Activated CD4-positive, alpha-beta T cell treated with anti-CD3 and anti-CD28 coated beads for 4 hours (primary cell): ENCODE measurements at places on chromosomes 2 and 18.

- DNase-seq: no peak
Observed at GRCh38 chr18:68181956-68182355, 533.0 kb downstream of the TMX3 start.

DNA sequence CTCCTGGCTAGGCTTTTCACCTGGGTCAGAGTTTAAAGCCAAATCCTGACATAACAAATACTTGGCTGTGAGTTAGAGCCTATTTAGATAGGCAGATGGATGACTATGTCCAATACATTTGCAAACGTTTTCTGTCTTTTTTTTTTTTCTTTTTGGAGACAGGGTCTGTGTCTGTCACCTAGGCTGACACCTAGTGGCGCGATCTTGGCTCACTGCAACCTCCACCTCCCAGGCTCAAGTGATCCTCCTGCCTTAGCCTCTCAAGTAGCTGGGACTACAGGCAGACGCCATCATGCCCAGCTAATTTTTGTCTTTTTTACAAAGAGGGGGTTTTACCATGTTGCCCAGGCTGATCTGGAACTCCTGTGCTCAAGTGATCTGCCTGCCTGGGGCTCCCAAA, 124.8 kb downstream of the DYM start:
- peak; percentile 1 for DNase-seq

GRCh38 chr2:128727404-128727803, 408.7 kb upstream of the HS6ST1 start:
- DNase-seq: no peak

DNA sequence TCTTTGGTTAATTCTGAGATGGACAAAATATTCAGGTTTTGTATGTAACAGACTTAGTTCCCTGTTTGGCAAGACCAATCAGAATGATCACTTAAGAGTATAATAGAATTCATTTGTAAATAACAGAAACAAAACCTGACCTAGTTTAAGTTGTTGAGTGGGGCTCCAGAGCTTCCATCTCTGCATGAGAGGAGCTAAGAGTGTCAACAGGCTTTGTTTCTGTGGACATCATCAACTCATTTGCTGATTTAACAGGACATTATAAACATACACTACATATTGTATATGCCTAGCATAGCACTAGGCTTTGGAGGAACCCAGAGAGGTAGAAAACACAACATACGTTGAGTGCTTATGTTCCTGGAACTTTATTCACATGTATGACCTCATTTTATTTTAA, 75.3 kb upstream of the TRIB2 start:
- no peak for DNase-seq

GRCh38 chr2:50856016-50856541, 175.9 kb downstream of the NRXN1 start:
- no peak for DNase-seq

GRCh38 chr2:140136366-140136765, 1356.2 kb upstream of the NXPH2 start:
- no peak for DNase-seq

GRCh38 chr2:236396818-236397350, 132.7 kb upstream of the ASB18 start:
- no peak for DNase-seq

- no peak for DNase-seq
Observed at GRCh38 chr2:105042189-105042588, 4.3 kb downstream of the MRPS9 start.

- DNase-seq: no peak
Observed at GRCh38 chr2:118388771-118389170, 300.5 kb downstream of the INSIG2 start.

DNA sequence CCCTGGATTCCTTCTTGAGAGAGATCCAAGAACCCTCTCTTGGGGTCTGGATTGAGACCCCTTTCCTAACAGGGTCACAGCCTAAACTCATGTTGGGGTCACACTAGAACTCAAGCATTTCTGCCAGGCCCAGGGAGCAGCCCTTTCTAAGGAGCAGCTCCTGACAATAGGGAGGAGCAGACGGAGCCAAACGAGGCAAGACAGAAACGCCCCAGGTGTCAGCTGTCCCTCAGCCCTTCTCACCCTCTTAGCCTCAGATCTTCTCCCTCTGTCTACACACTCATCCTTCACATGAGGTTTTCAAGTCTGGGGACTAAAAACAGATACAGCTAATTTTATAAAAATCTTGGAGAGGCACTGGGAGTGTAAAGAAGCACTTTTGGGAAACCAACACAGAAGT, 157.2 kb downstream of the SOCS6 start:
- no peak for DNase-seq

- DNase-seq: no peak
Observed at GRCh38 chr2:159942146-159942545, 120.3 kb downstream of the PLA2R1 start.

GRCh38 chr18:52402814-52403213, 62.8 kb downstream of the DCC start:
- DNase-seq: no peak

- DNase-seq: no peak
Observed at GRCh38 chr2:74555610-74556103, 1.1 kb downstream of the DOK1 start.

GRCh38 chr18:41391616-41392595, 563.1 kb upstream of the PIK3C3 start:
- DNase-seq: no peak

- DNase-seq: no peak
Observed at GRCh38 chr2:35708411-35708923, 647.1 kb upstream of the CRIM1 start.

DNA sequence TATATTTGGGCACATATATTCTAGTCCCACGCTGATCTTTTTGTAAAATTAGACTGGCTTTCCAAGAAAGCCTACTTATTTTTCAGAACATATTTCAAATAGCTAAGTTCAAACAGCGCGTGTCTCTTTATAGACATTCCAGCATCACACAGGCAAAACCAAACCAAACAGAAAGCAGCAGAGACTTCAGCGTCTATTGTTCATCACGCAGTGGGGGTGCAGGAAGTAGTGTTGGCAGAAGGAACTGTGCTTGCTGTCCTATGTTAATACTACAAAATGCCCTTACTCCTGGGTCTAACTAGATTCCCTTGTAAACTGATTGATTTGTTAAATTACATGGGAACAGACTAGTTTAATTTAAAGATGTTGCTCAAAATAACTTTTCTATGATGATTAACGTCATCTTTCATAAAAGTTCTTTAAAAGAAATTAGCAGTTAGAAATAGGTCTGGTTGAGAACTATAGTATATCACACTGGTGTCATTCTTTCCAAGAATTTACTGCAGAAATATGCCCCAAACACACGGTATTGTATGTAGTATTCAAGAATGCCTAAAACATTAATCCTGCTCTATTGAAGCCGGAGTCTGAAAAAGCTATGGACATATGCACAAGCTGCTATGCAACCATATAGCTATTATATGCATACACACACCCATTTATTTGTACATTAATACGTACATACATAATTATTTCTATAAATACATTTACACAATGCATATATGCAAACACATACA, 436.3 kb downstream of the CBLN2 start:
- DNase-seq: no peak

- no peak for DNase-seq
Observed at GRCh38 chr2:54099829-54100585, 15.4 kb upstream of the ACYP2 start.

DNA sequence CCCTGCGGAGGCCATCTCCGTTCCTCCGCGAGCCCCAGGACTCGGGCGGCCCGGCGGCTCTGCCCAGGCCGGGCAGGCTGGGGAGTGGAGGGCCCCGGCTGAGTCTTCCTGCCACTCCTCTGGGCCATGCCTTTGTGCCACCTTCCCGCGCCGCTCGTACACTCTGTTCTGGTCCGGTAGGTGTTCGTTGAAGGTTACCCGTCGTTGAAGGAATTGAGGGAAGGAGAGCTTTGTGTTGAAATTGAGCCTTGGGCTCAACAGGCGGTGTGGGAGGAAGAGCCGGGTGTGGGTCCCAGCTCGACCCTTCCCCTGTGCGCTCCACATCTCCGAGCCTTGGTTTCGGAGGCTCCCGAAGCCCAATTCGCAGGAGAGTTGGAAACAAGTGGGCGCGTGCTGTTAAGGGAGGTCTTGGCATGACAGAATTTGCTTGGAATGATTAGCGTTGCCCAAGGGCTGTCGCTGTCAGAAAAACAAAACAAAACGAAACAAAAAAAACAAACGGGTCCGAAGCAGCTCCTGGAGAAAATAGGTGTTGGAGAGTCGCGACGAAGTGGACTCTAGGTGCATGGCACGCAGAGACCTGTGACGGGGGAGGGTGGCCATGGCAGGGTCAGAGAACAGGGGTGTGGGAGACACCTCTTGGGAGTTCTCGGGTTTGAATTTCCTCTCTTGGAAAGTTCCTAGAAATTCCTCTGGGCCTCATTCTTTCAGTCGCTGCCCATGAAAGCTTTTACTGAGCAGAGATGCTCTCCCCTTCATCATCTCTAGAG, 1.2 kb upstream of the MZT2A start:
- no peak for DNase-seq

DNA sequence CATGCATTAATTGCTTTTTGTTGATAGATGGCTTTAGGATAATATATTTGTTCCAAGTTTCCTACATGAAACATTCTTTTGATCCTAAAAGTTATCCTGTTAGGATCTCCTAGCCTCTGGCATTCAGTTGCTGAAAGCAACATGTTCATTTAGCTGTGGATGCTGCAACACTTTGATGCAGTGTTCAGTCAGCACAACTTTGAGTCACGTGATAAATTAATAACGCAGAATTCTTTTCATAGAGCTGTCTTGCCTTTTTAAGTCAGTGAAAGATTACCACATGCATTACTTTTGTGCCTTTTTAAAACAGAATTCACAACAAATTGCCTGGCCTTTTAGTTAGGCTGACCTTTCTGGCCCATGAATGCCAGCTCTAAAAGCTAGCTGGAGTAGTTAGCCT, 1467.9 kb upstream of the ZEB2 start:
- DNase-seq: no peak

GRCh38 chr2:178844701-178845100, 37.5 kb upstream of the TTN start:
- DNase-seq: no peak

GRCh38 chr18:8858888-8859511, 153.6 kb downstream of the MTCL1 start:
- DNase-seq: no peak

DNA sequence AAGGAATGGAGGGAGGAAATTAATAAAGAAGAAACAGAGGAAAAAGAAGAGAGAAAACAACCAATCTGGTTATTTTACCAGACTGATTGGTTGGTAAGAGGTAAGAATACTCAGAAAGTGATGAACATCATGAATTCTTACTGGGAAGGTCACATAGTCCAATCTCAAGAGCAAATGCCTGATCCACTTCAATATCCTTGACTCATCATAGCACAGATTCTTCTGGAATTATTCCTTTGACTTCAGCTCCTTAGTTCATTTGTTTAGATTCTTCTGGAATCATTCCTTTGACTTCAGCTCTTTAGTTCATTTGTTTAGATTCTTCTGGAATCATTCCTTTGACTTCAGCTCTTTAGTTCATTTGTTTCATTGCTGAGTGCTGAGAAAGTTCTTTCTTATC, 2030.6 kb upstream of the CELF4 start:
- DNase-seq: no peak

DNA sequence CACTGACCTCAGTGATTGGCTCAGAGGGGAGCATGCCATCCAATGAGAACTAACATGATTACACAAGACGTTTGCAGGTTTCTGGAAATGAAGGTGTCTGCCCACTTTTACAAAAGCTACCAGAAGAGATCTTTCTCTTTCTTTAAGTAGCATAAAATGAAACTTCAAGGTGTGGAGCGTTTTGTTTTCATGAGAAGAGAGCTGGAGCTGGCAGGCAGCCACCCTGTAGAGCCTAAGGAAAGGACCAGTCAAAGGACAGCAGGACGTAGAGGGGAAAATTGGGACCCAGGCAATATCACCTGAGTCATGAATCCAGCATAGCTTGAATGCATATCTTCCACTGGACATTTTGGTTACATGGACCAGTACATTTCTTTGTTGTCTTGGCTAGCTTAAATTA, 331.0 kb downstream of the EPHA4 start:
- no peak for DNase-seq

- DNase-seq: no peak
Observed at GRCh38 chr2:173062801-173063200, 12.8 kb upstream of the MAP3K20 start.

DNA sequence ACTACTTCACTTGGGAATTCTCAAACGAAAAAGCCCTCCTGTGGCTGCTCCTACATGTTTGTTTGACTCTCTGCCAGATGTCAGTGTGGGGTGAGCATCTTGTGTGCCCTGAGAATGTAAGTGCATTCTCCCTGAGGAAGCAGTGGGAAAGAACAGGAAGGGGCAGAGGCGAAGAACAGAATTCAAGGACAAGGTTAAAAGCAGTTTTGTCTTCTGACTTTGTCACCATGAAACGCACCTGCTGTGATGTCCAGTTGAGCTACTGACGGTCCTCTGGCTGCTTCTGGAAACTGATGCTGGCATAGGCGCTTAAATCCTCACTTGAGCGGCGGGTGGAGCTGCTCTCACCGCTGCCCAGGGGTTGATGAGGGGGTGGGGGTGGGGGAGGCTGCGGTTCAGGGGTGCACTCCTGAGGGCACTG, 4.9 kb downstream of the IRS1 start:
- DNase-seq: no peak

DNA sequence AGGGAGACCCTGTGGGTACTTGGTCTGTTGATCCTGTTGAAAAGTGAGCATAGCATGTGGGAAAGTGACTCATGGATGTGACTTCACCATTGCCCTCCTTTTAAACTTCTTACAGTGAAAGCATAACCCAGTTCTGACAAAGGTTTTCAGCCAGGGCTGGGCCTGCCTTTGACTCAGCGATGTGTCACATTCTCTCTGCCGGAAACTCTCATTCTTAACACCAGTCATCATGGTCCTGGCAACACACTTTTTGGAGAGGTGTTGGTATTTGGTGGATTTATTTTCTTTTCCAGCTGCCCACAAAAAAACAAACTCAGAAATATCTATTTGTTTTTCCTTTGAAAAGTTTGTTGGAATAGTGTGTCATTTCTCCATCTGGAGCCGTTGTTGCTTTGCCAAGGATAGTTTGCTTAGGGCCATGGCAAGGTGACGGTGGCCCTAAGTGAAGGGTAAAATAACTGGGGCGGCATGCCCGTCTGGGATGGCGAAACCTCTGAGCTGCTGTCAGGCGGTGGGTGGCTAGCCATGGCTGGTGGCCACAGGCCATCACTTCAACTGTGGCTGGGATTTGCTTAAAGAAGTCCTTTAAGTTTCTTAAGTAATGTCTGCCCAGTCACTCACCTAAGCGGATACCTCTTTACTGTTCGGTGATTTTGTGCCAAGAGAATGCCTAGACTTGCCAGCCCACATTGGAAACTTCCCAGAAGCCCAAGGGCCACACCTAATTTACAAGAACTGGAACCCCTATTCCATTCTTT, 123.3 kb downstream of the LTBP1 start:
- DNase-seq: no peak

DNA sequence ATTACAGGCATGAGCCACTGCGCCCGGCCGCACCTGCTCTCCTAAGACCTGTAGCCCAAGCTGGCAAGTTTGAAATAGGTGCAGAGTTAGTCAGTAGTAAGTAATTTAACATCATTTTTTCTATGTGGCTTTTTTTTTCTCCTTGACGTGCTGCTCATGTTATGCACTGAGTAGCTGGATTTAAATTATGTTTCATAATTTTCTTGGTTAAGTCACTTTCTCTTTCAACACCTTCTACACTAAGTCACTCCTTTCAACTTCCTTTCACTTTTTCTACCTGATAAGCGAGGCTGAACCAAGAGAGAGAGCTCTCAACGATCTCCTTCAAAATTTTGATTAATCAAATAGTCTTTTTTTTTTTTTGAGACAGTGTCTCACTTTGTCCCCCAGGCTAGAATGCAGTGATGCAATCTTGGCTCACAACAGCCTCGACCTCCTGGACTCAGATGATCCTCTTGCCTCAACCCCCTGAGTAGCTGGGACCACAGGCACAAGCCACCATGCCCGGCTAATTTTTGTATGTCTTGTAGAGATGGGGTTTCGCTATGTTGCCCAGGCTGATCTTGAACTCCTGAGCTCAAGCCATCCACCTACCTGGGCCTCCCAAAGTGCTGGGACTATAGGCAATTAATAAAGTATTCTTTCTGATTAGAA, 13.1 kb downstream of the CASP8 start:
- DNase-seq: no peak
